ENCODE measurements at places on chromosomes 7 and 10. TPM values are rescaled to one million over a fixed set of nuclear protein-coding genes. Genes with fewer than 3 reads are reported as not detected.

DNA sequence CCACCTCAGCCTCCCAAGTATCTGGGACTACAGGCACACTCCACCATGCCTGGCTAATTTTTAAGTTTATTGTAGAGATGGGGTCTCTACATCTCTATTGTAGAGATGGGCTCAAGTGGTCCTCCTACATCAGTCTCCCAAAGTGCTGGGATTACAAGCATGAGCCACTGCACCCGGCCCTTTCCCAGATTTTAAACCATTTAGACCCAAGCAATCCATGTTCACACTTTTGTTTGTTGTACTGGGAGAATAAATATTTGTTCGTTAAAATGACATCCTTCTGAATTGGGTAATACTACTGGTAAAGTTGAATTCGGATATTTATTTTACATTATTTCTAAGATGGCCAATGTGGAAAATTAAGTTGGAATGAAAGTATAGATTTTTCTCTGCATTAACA, 52.7 kb downstream of the MINPP1 start:
- no peaks in the 10 kb centered on the region for H3K27me3 ChIP-seq
- peaks cover 8% of the 10 kb centered on the region for H3K36me3 ChIP-seq
- DNase-seq: no peak
- no peaks in the 10 kb centered on the region for H3K4me1 ChIP-seq

GRCh38 chr10:114195079-114195478, 15.9 kb downstream of the TDRD1 start:
- no peaks in the 10 kb centered on the region for H3K4me1 ChIP-seq
- no peak for DNase-seq

- H3K4me3 ChIP-seq: no peak overlapping the region
- no peaks in the 10 kb centered on the region for H3K36me3 ChIP-seq
- no peaks in the 10 kb centered on the region for H3K27me3 ChIP-seq
- H3K4me1 ChIP-seq: no peaks in the 10 kb centered on the region
- H3K27ac ChIP-seq: no peak overlapping the region
- no peak for DNase-seq
These were observed 91.2 kb upstream of the PARD3 start for GRCh38 chr10:34906067-34906965.

- H3K4me3 ChIP-seq: peak overlapping the region; percentile 2
- no peak for DNase-seq
- H3K27ac ChIP-seq: no peak overlapping the region
- peaks cover 51% of the 10 kb centered on the region for H3K27me3 ChIP-seq
These were observed 25.5 kb downstream of the SKIDA1 start for GRCh38 chr10:21499701-21500577.

DNA sequence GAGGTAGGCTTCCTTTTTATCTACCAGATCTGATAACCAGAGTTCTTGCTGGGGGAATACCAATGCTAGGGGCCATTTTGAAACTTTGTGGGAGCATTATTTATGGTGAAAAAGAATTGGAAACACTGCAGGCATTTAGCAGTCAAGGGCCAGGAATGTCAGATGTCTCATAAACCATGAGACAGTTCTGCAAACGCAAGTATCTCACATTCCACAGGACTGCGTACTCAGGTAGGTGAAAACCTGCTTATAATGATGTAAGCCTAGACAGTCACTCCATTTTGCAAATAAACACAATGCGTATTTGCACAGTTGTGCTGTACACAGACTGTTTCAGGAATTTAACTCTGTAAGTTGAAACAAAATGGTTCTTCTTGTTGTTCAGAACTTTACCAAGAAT, 33.9 kb downstream of the ECHDC3 start:
- DNase-seq: no peak
- H3K36me3 ChIP-seq: no peaks in the 10 kb centered on the region
- no peaks in the 10 kb centered on the region for H3K27me3 ChIP-seq
- H3K4me3 ChIP-seq: no peak overlapping the region

GRCh38 chr7:15475808-15476530, 85.8 kb downstream of the AGMO start:
- no peak overlapping the region for H3K4me3 ChIP-seq
- no peaks in the 10 kb centered on the region for H3K4me1 ChIP-seq
- no peaks in the 10 kb centered on the region for H3K36me3 ChIP-seq
- no peaks in the 10 kb centered on the region for H3K27me3 ChIP-seq
- H3K27ac ChIP-seq: no peak overlapping the region

DNA sequence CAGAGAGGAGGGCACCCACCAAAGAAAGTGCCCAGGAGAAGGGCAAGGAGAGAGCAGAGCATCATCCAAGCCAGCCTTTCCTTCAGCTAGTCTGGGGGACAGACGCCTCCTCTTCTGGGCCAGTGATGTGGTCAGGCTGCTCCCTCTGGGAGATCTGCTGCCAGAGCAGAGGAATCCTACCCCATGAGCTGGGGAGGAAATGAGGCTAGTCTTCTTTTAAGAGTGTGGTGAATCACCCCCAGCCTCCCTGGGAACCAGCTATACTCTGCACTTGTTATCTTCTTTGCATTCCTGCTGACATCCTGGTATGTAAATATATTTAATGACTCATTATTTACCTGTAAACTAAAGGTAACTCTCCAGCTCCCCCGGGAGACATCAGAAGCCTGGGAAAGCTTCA, 41.6 kb upstream of the EPHB6 start:
- H3K27me3 ChIP-seq: no peaks in the 10 kb centered on the region
- H3K4me3 ChIP-seq: peak overlapping the region; percentile 39
- peak overlapping the region; percentile 43 for H3K27ac ChIP-seq
- peaks cover 58% of the 10 kb centered on the region for H3K4me1 ChIP-seq
- DNase-seq: no peak

HTR7 gene
- total RNA-seq: 0.08 TPM

MRPL32 gene
- total RNA-seq: 60.7 TPM

PIK3AP1 gene
- 0.58 TPM for total RNA-seq

MYL10 gene
- total RNA-seq: not detected
